IMR-90 (cell line): ENCODE measurements at places on chromosomes 12 and 14.

- DNase-seq, result no peak
Observed at GRCh38 chr12:26767865-26768264, 65.1 kb downstream of the ITPR2 start.

- DNase-seq, result peak; percentile 72
Observed at GRCh38 chr12:100427078-100427477, 46.6 kb upstream of the NR1H4 start.

- peak; percentile 51 for DNase-seq
Observed at GRCh38 chr12:102426599-102427542, 53.5 kb downstream of the IGF1 start.

GRCh38 chr12:12714276-12715021 lies 2.7 kb upstream of the CDKN1B start:
- DNase-seq, result peak; percentile 45

DNA sequence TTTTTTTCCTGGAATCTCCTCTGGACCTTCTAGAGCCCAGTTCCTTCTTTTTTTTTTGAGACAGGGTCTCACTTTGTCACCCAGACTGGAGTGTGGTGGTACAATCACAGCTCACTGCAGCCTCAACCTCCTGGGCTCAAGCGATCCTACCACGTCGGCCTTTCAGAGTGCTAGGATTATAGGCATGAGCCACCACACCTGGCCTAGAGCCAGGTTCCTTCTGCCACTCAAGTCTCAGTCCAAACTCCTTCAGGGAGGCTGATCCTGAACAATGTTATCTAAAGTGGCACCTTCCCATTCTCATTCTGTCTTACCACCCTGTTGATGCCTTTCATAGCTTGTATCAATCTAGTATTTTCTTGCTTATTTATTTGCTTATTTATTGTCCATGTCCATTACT lies 22.3 kb upstream of the ELK3 start:
- no peak for DNase-seq

DNA sequence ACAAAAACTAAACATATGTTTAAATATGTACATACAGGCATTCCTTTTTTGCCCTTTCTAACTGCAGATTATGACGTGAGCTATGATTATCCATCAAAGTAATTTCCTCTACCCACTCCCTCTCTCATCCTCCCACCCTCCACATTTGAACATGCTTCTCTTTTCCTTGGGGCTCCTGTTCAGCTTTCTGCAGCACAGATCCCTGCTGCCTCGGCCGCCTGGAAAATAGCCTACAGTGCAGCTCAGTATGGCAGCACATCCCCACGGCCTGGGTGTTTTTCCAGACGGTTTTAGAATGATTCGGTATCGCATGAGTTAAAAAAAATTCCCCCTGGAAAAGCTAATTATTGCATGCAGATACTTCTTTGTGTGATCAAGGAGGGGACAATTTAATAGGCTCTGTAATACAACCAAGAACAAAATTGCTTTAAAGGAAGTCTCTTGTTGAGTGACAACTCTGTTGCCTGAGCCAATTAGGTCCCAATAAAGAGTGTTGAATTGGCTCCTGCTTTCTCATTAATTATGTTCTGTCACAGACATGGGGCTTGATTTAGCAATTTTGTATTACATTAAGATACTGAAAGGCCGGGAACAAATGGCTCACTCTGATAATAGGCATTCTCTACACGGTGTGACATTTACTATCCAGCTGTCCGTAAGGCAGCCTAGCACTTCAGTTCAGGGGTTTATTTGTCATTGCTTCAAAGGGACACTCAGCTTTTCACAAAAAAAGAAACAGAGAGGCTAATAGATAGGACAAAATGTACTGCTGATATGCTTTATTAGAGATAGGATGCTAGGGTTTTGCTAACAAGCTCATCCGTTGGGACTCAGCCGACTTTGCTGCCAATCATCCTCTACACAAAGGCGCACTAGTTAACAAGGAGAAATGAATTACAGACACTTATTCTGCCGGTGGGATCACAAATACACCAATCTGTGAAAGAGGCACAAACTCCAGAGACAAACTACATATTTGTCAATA lies 285.8 kb upstream of the G2E3 start:
- DNase-seq, result no peak

GRCh38 chr12:44247588-44247987 lies 411.7 kb downstream of the TMEM117 start:
- DNase-seq, result no peak

GRCh38 chr12:64756376-64756775 lies 2.8 kb downstream of the GNS start:
- no peak for DNase-seq

DNA sequence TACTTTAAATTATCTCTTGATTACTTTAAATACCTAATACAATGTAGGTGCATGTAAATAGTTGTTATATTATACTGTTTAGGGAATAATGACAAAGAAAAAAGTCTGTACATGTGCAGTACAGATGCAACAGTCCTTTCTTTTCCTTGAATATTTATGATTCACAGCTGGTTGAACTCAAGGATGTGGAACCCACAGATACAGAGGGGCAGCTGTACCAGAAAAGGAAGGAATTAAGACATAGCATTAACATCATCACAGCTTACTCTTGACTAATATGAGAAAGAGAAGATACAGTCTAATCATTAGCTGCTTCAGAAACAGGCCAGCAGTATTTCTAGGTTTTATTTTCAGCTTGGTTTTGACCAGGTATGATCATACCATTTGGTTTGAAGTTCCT lies 34.7 kb upstream of the AP4S1 start:
- peak; percentile 54 for DNase-seq
